Head of caudate nucleus (tissue), 42 donors: ENCODE measurements at places on chromosomes 2 and 18.

DNA sequence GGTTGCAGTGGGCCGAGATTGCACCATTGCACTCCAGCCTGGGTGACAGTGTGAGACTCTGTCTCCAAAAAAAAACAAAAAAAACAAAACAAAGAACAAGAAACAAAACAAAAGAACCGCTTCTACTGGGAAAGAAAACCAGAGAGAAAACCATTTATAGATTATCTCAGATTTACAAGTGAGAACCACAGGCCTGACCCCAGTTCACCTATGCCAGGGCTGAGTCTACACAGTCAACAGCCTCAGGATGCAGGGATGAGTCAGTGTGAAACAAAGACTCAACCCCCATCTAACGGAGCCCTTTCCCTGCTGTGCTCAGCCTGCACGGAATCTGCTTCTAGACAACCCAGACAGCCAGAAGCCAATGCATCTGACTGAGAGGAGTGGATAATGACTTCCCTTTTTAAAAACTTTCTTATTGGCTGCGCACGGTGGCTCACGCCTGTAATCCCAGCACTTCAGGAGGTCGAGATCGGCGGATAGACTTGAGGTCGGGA lies 25.5 kb upstream of the YWHAQ start:
- no peak for DNase-seq

DNA sequence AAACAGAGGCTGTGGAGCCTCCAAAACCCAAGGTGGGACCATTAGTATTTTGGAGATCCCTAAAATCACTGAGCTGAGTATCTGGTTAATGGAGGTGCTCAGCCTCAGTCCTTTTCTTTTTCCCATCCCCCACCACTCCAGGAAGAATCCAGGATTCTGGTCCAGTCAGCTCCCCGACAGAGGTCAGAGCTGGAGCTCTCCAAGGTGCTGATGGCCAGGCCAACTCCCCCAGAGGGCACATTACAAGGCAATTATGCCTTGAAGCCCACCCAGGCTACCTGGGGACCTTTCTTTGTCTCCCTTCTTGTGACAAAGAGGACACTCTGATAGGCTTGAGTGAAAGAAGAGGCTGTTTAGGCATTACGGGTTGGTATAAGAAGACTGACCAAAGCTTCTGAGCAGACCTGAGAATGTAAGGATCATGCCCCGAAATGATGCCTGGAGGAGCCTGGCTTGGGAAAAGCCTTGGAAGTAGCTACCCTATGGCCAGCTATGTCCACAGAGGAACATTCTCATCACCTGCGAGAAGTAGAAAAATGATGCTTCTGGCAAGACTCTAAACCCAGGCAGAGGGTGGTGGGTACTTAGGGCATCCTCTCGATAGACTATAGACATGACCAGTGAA lies 102.5 kb upstream of the LDAH start:
- no peak for DNase-seq

- DNase-seq, result no peak
These were observed 669.5 kb upstream of the REG3G start for GRCh38 chr2:78355967-78356366.

DNA sequence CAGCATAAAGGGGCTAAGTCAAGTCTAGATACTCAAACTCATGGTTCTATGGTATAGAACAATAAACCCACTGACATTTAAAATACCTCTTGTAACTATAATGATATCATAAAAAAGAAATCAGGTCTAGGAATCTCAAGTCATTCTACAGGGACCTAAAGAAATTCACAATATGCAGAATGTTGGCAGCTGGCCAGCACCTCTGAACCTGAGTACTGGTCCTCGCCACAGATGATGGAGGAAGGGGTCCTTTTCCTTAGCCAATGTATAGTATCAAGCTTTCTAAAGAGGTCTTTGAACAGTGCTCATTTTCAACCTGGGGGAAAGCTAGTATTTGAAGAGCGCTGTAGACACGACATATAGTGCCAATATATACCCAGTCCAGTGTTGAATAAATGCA lies 108.4 kb upstream of the ITGB6 start:
- no peak for DNase-seq

DNA sequence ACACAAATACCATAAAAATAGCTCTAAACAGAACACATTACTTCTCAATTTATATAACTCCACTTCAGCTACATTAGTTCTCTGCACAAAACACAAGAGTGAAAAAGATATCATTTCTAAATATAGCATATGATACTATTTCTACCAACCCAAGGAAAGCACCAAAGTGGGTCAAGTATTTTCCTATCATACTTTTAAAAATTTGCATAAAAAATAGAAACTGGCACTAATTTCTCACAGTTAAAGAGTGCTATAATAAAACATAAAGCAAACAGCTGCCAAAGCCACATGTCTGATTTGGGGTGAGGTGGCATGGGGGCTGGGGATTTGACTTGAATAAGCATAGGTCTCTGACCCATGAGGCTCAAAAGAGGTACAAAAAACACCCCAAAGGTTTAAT lies 61.5 kb downstream of the BARD1 start:
- DNase-seq, result no peak

DNA sequence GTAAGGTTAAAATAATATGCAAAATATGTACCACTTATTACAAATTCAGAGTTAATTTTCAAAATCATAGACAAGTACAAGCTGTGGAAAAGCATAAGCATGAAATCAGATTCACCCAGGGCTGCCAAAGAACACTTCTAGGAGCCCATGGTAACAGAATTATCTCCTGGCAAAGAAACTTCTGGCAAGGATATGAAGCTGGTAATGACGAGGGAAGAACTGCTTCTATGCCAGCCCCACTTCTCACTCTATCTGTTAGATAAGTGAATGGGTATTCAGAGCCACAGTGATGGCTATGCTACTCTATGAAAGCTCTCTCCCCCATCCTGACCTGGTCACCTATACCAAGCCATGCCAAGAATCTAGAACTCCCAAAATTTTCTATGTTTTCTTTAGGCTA lies 36.9 kb upstream of the PDE1A start:
- no peak for DNase-seq

- no peak for DNase-seq
These were observed 34.8 kb downstream of the GPATCH11 start for GRCh38 chr2:37119157-37119556.

DNA sequence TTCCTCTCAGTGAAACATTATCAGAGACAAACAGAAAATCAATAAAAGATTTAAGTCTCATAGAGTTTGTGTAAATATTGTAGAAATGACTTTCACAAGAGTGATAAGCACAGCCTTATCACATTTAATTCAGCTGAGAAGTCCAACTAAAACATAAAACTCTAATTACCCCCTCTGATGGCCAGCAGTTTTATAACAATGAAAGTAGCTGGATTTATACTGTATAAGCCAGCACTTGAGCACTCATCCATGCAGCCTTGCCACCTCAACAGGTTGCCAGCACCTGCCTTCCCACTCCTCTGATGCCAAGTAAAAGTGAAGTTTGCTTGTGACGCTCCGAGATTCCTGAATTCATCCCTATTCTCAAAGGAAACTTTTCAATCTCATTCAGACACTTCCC lies 103.0 kb upstream of the STK39 start:
- DNase-seq, result no peak

DNA sequence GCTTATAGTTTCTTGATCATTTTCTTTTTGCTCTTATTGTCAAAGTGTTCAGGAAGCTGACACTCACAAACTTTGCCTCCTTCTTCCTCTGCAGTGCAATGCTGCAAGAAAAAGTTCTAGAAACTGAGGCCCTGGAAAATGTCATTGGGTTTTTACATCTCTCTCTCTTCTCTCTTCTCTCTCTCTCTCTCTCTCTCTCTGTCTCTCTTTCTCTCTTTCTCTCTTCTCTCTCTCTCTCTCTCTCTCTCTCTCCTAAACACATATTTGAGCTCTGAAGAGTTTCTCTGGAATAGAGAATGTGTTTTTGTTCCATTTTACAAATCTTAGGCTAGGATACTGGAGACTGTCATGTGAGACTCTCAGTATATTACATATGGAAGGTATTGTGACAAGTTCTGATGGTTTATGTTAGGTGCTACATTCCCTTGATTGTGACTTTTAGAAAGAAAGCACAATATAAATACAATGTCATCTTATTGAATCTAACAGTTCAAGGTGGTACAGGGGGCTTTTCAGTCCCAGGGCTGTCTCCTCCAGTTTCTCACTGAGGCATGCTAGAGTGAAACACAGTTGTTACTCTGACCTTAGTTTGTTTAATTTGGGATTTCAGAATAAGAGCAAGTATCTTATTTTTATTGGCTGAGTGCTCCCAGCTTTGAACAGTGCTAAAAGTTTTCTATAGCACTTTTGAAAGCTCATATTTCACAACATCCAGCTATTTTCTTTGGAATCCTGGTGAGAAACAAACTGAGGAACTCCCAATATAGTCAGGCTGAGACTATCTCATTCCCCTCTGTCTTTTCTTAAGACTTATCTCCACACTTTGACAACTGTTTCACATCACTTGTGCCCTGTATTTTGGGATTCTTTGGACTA lies 41.4 kb upstream of the EHBP1 start:
- DNase-seq, result no peak

- DNase-seq, result no peak
These were observed 224.8 kb upstream of the ID2 start for GRCh38 chr2:8457092-8457481.

DNA sequence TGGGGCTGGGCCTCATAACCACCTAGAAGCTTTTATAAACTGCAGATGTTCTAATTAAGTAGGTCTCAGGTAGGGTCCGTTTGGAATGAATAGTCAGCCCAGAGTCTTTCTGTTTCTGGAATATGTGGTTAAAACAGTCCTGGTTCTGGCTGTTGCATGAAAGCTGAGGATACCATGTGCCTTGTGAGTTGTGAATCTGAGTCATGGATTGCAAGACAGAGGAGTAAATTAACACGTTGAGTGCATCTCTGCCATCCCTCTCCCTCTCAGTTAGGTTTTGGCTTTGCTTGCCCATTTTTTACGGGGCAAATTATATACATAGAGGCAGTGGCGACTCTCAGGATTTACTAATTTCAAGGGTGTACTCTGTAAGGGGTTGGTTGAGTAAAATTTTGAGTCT lies 59.1 kb downstream of the NCK2 start:
- no peak for DNase-seq

DNA sequence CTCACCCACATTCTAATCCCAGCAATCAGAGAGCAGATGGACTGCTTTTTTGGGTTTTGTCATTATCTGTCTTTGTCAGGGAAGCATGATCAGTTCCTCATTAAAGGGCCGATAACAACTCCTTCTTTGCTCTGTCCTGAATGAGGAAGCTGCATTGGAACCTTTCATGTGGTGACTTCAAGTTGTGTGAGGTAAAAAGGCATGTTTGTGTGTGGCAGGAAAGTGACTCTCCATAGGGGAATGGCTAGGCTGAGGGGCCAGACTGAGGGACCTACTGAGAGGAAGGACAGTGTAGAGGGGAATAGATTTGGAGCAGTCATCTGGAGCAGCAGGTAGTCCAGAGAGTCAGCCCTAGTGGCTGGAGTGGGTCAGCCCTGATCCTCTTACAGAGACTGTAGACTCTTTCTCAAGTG lies 23.6 kb upstream of the LRRTM1 start:
- no peak for DNase-seq

- no peak for DNase-seq
These were observed 190.4 kb upstream of the CRIM1 start for GRCh38 chr2:36165132-36165531.
